GM12865 (cell line): ENCODE measurements at places on chromosomes 12 and 14.

DNA sequence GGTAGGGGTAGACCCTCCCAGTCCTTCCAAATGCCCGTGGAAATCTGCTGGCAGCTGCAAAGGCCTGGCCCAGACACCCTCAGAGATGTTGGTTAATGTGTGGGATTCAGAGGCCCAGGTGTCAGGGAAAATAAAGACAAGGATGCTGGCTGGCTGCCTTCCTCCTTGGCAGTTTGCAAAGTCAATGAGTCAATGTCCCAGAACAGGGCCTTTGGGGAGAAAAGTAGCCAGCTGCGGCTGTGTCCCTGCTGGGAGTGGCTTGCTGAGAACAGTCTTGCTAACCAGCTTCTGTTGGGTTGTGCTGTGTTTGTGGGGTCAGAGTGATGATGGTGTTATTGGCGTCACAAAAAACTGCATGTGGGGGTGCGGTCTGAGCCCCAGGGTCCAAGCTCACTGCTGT is 29.2 kb downstream of the GLRX5 start:
- no peak for DNase-seq

DNA sequence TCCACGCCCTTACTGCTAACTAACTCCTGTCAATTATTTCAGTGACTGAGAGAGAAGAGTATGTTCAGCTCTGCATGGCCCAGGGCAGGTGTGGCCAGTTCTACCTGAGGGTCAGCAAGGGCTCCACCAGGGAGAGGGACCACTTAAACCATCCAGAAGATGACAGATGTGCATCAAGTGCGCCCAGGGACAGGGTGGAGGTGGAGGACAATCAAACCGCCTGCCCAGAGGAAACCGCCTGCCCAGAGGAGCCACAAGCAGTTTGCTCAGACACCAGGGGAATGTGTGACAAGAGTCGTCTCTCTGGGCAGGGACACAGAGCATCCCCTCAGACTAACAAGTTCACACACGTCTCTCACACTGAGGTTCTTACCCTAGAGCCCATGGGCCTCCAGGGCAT is 14.5 kb downstream of the DPF3 start:
- no peak for DNase-seq

- no peak for DNase-seq
Measured at GRCh38 chr12:82839796-82840195, 153.1 kb downstream of the TMTC2 start.

DNA sequence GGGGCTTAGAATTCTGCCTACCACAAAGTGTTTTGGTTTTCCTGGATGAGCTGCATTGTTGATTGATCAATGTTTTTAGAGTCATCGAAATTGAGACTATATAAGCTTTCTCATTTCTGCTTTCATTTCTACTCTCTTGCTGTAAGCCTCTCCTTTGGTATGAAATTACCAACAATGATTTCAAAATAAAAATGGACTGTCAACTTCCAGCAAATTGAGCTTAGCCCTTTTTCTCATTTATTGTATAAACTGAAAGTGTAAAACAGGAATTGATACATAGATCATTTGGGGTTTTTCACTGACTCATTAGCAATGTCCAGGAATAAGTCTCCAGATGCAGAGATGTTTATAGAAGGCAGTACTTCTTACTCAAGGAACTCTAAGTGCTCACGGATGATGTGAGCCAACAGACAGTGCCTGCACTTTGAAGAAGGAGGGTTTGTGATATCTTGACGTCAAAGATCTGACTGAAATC is 20.0 kb upstream of the PCNX1 start:
- peak; percentile 79 for DNase-seq

- DNase-seq, result no peak
Measured at GRCh38 chr14:102605029-102605428, 12.6 kb downstream of the RCOR1 start.

DNA sequence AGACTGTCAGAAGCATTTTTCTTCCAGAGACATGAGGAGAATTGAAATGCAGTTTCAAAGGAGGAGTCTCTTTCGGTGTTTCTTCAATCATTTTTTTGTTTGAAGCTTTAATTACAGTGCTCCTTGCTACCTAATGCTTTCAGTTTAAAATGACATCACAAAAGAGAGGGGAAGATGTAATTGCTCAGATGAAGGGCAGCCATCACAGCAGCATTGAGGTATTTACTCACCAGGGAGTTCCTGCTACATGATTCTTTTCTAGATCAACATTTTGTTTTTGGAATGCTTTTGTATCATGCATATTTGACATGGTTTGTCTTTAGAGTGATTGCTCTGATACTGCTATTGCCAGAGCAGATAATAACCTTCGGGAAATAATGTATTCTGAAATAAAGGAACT is 28.6 kb downstream of the FLRT2 start:
- DNase-seq, result no peak

DNA sequence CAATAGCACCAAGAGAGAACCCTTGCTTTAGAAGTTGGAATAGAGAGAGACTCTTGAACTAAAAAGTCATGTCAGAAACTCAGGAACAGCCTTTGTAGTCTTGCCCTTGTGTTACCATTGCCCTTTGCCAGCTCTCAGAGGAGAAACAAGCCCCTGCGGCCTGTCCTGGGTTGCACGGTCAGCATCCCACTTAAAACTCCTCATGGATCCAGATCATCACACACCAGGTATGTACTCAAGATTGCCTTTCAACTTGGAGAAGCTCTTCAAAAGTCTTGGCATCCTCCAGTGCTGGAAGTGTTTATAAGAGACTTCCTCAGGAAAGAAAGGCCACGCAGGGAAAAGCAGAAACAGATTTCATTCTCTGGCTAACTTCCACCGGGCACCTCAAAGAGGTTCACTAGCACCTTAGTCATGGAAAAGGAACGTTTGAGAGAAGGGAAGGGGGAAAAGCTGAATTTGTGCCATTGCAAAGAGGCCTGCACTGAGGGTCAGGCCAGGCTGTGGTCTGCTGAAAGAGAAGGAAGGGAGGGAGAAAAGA is 594.2 kb downstream of the MED13L start:
- DNase-seq, result no peak

DNA sequence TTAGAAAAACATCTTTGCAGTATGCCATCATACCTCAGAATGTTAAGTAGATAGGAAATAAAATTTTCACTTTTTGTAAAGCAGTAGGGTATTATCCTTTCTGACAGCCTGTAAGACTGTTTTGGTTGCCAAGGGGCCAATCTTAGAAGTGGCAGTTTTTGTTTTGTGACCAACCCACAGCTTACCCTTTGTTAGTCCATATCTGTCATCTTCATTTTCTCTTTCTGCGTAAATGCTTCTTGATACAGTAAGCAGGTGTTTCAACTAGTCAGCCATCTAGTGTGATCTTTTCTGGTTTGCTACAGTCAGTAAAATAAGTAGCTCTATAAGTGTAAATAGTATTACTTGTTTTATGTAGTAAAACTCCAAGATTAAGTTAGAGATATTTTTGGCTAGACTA is 8.8 kb downstream of the PPM1A start:
- no peak for DNase-seq

GRCh38 chr12:46265734-46266133 is 3.1 kb downstream of the SLC38A1 start:
- peak; percentile 36 for DNase-seq

GRCh38 chr14:23284654-23285529 is 1.0 kb downstream of the HOMEZ start:
- peak; percentile 73 for DNase-seq

DNA sequence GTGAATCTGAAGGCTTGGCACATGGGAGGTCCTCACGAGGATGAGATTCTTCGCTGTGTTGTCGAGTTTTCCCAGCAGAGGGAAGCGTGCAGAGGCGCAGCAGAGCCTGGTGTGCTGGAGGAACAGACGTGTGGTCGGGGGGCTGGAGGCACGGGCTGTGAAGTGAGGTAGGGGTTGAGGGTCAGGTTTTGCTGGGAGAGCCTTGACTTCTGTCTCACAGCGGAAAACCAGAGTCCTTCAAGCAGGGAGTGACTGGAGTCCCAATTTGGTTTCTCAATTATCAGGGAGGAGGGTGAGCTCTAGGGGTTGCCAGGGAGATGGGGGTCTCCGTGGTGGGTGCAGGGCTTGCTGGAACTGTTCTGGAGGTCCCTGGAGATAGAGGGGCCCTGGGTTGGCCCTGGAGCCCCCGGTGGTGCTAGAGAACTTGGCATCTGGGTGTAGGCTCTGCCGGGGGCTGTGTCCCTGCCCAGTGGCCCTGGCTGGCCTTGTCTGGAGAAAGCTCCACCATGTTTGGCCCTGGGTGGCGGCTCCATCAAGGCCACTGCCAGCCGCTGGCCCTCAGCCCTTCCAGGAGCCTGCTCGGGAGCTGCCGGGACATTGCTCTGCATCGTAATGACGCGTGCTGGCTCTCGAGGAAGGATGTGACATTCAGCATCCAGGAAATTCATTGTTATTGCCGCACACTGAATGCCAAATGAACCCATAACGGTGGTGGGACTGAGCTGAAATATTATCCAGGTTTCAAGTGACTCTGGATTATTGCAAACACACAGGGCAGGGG is 215.7 kb downstream of the KIF26A start:
- no peak for DNase-seq

DNA sequence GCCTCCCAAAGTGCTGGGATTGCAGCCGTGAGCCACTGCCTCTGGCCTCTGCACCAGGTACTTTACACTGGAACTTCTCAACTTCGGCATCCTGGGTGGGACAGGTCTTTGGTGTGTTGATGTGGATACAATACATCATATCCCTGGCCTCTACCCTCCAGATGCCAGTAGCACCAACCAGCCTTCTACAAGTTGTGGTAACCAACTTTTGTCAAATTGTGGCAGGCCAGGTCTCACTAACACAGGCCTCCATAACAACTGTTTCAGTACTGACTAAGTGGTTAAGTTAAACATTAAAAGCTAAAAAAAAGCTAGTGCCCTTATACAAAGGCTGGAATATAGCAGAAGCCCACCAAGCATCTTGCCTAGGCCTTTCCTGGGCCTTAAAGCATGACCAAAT is 232.9 kb downstream of the PCNX1 start:
- DNase-seq, result no peak

- DNase-seq, result peak; percentile 53
Measured at GRCh38 chr12:101878243-101878821, 952 bp downstream of the DRAM1 start.

- DNase-seq, result no peak
Measured at GRCh38 chr12:96155181-96155580, 39.0 kb upstream of the ELK3 start.

DNA sequence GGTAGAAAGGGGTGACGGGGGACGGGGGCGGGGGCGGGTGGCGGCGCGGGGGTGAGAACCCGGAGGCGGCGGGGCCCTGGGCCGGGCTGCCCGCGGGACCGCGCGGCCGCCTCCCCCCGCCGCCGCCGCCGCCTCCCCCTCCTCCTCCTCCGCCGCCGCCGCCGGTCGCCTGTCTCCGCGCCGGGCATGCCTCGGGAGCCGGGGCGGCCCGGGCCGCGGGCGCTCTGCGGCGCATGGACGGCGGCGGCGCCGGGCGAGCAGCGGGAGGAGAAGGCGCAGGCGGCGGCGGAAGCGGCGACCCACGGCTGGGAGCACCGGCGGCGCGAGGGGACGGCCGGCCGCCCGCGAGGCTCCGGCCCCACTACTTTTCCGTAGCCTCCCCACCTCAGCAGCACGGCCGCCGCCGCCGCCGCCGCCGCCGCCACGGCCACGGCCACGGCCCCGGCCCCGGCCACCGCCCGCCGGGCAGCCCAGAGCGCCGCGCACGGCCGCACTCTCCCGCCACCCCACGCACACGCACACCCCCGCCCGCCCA is at the start of gene NPAS3:
Gene NPAS3, plus strand, starts transcription at position 161 of the 535 bp plus-strand sequence.
- DNase-seq, result peak; percentile 6

- no peak for DNase-seq
Measured at GRCh38 chr12:94841177-94841576, 162.3 kb downstream of the NDUFA12 start.

GRCh38 chr12:43835656-43836474 is at the start of gene TMEM117:
Gene TMEM117 (plus strand): TSS chr12:43836081.
- peak; percentile 69 for DNase-seq

DNA sequence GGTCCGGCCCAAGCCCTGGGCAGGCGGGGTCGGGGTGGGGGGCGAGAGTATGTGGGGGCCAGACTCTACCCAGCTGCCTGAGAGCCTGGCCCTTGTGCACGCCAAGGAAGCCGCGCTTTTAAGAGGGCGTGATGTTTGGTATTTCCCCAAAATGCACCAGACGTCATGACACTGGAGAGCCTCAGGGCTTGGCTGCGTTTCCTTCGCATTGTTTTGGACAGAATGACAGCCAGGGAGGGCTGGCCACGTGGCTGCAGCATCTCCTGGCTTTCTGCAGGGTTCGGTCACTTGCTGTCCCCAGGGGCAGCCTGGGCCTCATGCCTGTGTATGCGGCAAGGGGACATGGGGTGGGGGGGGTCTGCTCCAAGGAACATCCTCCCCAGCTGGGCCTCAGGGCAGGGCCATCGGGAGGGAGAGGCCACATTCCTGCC is 16.1 kb upstream of the NUDT14 start:
- DNase-seq, result no peak

DNA sequence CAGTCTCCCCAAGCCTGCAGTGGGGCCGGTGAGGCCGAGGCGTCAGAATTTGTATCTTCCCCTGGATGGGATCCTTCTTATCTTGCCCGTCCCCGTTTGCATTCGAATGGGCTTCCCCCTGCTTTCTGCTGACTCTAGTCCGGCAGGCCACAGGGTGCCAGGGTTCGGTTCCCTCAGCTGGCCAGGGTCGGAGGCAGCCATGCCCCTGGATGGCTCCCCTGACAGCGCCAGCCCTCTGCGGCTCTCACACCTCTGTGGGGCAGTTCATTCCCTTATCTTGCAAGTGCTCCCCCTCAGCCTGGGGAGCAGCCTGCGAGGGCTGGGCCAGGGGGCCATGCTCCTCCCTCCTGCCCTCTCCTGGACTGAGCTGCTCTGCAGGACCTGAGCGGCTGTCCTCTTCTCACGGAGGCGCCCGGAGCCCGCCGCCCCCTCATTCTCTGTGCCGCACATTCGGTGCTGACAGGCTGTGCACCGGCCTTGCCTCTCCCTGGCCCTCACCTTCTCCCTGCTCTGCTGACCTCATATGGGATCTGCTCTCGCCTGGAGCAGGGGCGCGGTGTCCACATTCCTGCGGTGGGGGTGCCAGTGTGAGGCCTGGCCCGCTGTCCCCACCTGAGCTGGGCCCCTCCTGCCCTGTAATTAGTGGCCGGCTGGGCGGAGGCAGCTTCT is 32.8 kb downstream of the KIF26A start:
- no peak for DNase-seq
